ENCODE measurements at places on chromosomes 12 and 14. TPM values are rescaled to one million over a fixed set of nuclear protein-coding genes. Genes with fewer than 3 reads are reported as not detected.

The KLRB1 gene
- not detected for total RNA-seq

The KLRD1 gene
- total RNA-seq, result 1.6 TPM

GRCh38 chr12:65364046-65364445 lies 85.6 kb downstream of the MSRB3 start:
- no peak for DNase-seq

DNA sequence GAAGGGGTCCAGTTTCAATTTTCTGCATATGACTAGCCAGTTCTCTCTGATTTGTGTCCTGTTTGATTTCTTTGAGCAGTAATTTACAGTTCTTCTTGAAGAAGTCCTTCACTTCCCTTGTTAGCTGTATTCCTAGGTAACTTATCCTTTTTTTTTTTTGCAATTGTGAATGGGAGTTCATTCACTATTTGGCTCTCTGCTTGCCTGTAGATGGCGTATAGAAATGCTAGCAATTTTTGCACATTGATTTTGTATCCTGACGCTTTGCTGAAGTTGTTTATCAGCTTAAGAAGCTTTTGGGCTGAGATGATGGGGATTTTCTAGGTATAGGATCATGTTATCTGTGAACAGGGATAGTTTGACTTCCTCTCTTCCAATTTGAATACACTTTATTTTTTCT lies 77.6 kb upstream of the NID2 start:
- no peak for DNase-seq

GRCh38 chr14:99213527-99213971 lies 58.4 kb downstream of the BCL11B start:
- no peak for DNase-seq

GRCh38 chr12:26122061-26122680 lies 2.7 kb downstream of the BHLHE41 start:
- DNase-seq, result peak; percentile 60

The IAPP gene
- not detected for total RNA-seq

GRCh38 chr12:128387811-128388422 lies 120.9 kb downstream of the TMEM132C start:
- peak; percentile 65 for DNase-seq

DNA sequence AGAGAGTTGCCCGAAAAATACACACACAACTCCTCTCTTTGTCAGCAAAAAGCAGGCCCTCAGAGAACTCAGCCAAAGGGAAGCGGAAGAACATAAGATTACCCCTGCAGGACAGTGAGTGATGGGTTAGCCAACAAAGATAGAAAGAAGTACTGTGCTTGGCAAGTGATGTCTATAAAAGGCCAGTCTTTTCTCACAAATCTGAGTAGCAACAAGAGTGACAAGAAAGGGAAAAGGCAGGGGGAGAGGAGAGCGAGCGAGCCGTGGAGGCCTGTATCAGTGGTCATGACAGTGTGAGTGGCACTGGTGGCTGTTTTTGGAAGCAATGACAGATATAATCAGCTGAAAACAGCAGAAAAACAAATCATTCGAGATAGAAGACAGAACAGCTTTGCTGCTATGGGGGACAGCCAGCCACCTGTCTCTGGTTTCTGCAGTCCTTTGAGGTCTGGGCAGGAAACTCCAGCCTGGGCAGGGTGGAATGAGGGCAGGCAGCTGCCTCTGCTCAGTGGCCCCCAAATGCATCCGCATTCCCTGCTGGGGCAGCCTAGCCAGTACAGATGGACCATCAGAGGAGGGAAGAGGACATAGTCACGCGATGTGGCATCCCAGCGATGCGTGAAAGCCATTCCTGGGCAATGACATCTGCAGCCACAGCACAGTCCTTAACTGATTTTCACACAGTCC lies 74.7 kb downstream of the TRIM9 start:
- no peak for DNase-seq

GRCh38 chr14:53011053-53011462 lies 60.2 kb upstream of the FERMT2 start:
- DNase-seq, result peak; percentile 84

DNA sequence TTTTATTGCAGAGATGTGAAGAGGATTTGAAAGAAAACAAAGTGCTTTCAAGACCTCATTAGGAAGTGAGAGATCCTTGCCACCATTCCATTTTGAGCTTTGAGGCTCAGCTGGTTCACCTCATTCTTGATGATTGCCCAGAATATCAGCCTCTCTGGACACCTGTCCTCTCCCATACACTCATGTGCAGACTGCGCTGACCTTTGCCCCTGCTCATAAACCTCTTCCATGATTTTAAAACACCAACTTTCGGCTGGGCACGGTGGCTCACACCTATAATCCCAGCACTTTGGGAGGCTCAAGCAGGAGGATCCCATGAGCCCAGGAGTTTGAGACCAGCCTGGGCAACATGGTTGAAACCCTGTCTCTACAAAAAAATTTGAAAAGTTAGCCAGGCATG lies 8.9 kb downstream of the COX14 start:
- DNase-seq, result no peak
